Liver (tissue), 10 donors: ENCODE measurements at places on chromosomes 3 and 15. TPM values are rescaled to one million over a fixed set of nuclear protein-coding genes. Genes with fewer than 3 reads are reported as not detected.

DNA sequence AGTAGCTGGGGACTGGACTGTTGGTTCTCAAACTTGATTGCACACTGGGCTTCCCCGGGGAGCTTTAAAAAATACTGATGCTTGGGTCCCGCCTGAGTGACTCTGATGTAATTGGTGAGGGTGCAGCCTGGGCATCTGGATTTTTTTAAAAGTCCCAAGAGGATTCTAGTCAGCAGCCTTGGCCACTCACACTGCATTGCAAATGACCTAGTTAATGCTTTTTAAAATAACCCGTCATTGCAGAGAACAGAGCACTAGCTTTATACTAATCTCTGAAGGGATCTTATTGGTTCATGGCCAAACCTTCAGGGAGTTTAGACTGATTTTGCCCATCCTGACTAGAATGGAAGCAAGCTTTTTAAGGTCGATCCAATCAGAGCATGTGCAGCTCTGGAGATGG is 310.6 kb upstream of the PROK2 start:
- H3K36me3 ChIP-seq, result no peaks in the 10 kb centered on the region
- no peak overlapping the region for H3K27ac ChIP-seq
- no peak for DNase-seq
- no peaks in the 10 kb centered on the region for H3K27me3 ChIP-seq
- H3K4me3 ChIP-seq, result no peak overlapping the region

SCN10A gene
- not detected for polyA plus RNA-seq

DNA sequence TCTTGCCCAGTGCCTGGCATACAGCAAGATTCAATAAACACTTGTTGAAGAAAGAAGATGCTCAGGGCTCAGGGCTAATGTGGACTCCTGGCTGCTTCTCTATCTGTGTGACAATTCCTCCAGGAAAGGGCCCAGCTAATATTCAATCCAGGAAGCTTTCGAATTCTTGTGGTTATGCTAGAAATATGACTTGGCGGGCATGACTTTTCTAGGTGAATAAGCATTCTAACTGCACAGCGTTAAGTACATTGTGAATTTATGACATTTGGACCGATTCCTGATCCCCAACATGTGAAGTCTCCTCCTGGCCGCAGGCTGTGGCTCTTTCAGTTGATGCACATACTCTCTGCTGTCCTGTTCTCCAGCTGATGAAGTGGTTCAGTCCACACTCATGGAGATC is 117.0 kb downstream of the IMPG2 start:
- no peaks in the 10 kb centered on the region for H3K36me3 ChIP-seq
- H3K4me3 ChIP-seq, result no peak overlapping the region
- H3K4me1 ChIP-seq, result no peaks in the 10 kb centered on the region
- no peaks in the 10 kb centered on the region for H3K27me3 ChIP-seq

DNA sequence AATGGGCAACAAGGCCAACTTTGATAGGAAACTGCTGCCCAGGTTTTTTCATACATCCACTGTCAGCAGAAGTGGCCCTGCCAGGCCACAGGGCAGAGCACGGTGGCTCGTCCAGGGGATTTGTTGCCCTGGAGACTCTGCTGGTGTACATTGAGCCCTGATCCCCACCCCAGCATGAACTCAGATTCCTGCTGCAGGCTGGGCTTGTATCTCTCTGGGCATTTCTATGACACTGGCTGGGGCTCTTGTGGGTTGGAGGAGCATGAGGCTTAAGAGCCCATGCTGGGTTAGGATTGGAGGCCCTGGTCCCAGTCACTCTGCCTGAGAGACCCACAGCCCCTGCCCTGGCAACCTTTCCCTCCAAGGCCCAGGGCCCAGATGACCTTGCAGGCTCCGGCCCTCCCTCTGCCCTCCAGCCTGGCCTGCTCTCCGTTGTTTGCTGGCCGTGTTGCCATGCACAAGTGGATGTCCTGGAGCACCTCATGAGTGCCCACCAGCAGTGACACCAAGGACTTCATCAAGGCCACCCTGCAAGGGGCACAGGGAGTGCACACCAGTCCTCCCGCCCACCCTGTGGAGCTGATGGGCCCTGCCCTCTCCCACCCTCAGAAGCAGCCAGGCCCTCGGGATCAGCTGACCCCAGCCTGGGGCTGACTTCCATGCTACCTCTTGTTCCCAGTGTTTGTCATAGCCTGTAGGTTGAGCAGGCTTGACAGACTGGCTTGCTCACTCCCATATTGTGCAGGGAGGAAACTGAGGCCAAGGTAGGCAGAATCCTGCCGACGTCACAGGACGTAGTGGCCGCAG is 58.2 kb downstream of the ZNF445 start:
- no peak overlapping the region for H3K4me3 ChIP-seq
- H3K27me3 ChIP-seq, result no peaks in the 10 kb centered on the region
- H3K27ac ChIP-seq, result no peak overlapping the region
- no peaks in the 10 kb centered on the region for H3K4me1 ChIP-seq

TMEM40 gene
- polyA plus RNA-seq, result 0.57 TPM

DNA sequence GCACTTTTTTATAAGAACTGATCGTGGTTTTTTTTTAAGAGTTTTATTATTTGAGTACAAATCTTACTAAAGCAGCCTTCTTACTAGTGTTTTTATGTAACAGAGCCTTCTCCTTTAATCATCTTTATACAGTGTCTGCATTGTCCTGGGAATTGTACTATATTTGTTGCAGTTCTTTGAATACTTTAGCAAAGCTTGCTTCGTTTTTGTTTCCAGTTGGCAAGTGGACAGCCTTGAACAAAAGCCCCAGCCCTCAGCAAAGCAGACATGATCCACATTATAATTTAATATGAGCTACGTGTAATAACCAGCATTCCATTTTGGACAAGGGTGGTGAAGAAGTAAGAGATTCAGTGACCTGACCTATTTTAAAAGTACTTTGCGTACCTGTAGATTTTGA is 112.2 kb upstream of the FLNB start:
- no peak for DNase-seq
- no peak overlapping the region for H3K4me3 ChIP-seq
- no peaks in the 10 kb centered on the region for H3K27me3 ChIP-seq
- H3K27ac ChIP-seq, result no peak overlapping the region
- H3K36me3 ChIP-seq, result peaks cover 3% of the 10 kb centered on the region
- no peaks in the 10 kb centered on the region for H3K4me1 ChIP-seq

DNA sequence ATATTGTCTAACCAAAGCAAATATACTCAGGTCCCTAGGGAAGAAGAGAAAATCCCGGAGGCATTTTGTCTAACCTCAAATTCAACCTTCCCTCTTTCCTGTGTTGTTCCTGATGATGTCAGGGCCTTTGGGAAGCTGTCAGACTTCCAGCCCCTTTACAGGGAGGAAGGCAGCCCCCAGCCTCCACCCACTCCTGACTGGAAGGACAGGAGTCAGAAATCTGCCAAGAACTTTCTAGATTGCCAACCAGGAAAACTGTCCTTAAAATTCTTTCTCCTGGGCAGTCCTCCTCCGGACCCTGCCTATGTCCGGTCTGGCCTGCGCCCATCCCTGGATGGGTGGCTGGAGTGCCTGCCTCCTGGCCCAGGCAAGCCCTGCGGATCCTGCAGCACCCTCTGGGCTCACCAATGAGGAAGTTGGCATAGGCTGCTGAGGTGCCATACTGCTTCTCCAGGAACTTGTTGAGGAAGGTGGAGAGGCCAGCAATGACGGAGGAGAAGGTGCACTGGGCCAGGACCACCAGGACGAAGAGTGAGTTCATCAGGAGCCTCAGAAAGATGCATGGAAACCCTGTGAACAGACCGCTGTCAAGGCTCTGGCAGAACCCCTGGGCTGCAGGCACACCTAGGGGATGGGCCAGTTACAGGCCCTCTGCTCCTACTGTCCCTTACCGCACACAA is 52.6 kb upstream of the RAB6B start:
- H3K27me3 ChIP-seq, result no peaks in the 10 kb centered on the region
- H3K36me3 ChIP-seq, result no peaks in the 10 kb centered on the region
- no peak for DNase-seq
- no peak overlapping the region for H3K4me3 ChIP-seq

CHRM5 gene
- polyA plus RNA-seq, result 0.38 TPM

- H3K4me3 ChIP-seq, result no peak overlapping the region
- H3K27me3 ChIP-seq, result no peaks in the 10 kb centered on the region
- H3K4me1 ChIP-seq, result peaks cover 51% of the 10 kb centered on the region
- no peaks in the 10 kb centered on the region for H3K36me3 ChIP-seq
- peak overlapping the region; percentile 19 for H3K27ac ChIP-seq
Measured at GRCh38 chr15:68791431-68792283, 29.0 kb downstream of the ANP32A start.

TMEM212 gene
- not detected for polyA plus RNA-seq

IL12A gene
- polyA plus RNA-seq, result not detected

CCDC80 gene
- polyA plus RNA-seq, result 2.1 TPM

CPLX3 gene
- polyA plus RNA-seq, result not detected

FBXO40 gene
- polyA plus RNA-seq, result not detected

DNA sequence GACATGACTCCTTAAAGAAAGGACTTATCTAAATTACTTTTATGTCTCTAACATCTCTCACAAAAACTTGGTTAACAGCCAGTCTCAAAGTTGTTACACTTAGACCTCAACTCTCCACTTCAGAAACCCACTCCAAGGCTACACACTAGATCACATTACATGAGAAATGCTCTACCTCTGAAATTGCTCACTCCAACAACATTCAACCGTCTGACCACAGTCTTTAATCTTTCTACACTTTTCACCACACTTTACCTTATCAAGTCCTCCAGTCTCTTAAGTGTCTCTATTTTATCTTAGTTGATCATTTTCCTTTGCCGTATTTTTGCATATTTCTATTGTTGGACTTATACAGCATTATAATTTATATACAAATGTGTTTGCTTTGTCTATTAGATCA is 5.8 kb downstream of the SLC12A6 start:
- no peak for DNase-seq
- no peaks in the 10 kb centered on the region for H3K27me3 ChIP-seq
- H3K4me1 ChIP-seq, result no peaks in the 10 kb centered on the region
- no peak overlapping the region for H3K4me3 ChIP-seq
- H3K27ac ChIP-seq, result no peak overlapping the region
- no peaks in the 10 kb centered on the region for H3K36me3 ChIP-seq

KATNBL1 gene
- polyA plus RNA-seq, result 19.4 TPM

ATP10A gene
- polyA plus RNA-seq, result 0.22 TPM

LRRC34 gene
- polyA plus RNA-seq, result 0.22 TPM

GNAT1 gene
- polyA plus RNA-seq, result not detected

DNA sequence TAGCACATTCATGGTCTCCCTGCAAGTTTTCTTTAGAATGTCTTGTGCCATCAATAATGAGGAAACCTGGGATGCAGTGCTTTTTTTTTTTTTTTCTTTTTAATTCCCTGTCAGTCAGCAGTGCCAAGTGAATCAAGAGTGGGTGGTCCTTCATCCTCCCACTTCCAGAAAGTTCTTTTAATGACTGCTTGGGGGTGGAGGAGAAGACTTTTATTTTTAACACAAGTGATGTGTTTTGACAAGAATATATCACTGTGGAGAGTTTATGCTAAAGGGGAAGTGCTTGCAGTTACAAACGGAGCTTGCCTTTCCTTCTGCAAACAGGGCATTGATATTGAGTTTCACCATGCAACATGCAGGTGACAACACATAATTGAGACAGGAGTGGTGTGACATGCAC is 69.7 kb downstream of the CACNA2D3 start:
- H3K27ac ChIP-seq, result no peak overlapping the region
- no peaks in the 10 kb centered on the region for H3K4me1 ChIP-seq
- H3K27me3 ChIP-seq, result no peaks in the 10 kb centered on the region
- no peak overlapping the region for H3K4me3 ChIP-seq

- no peak for DNase-seq
- no peaks in the 10 kb centered on the region for H3K27me3 ChIP-seq
- H3K4me1 ChIP-seq, result peaks cover 2% of the 10 kb centered on the region
Measured at GRCh38 chr15:35827911-35828310, 281.9 kb upstream of the DPH6 start.

GRCh38 chr3:128383316-128384235 is 83.1 kb downstream of the DNAJB8 start:
- H3K27me3 ChIP-seq, result no peaks in the 10 kb centered on the region
- H3K4me3 ChIP-seq, result no peak overlapping the region
- H3K4me1 ChIP-seq, result peaks cover 20% of the 10 kb centered on the region
- peak; percentile 92 for DNase-seq
- H3K27ac ChIP-seq, result no peak overlapping the region

- peaks cover 13% of the 10 kb centered on the region for H3K36me3 ChIP-seq
- H3K27ac ChIP-seq, result no peak overlapping the region
- no peak for DNase-seq
- H3K27me3 ChIP-seq, result no peaks in the 10 kb centered on the region
Measured at GRCh38 chr3:107796791-107797190, 274.0 kb downstream of the BBX start.

GRCh38 chr3:212432-212831 is 15.9 kb downstream of the CHL1 start:
- H3K4me1 ChIP-seq, result no peaks in the 10 kb centered on the region
- no peaks in the 10 kb centered on the region for H3K27me3 ChIP-seq
- H3K36me3 ChIP-seq, result no peaks in the 10 kb centered on the region
- DNase-seq, result no peak

- H3K27ac ChIP-seq, result no peak overlapping the region
- no peaks in the 10 kb centered on the region for H3K27me3 ChIP-seq
- no peak for DNase-seq
- H3K4me3 ChIP-seq, result no peak overlapping the region
- no peaks in the 10 kb centered on the region for H3K36me3 ChIP-seq
Measured at GRCh38 chr15:69524296-69524695, 71.7 kb downstream of the RPLP1 start.

GRCh38 chr3:177337541-177338331 is 140.5 kb upstream of the TBL1XR1 start:
- no peaks in the 10 kb centered on the region for H3K4me1 ChIP-seq
- no peak overlapping the region for H3K27ac ChIP-seq
- no peaks in the 10 kb centered on the region for H3K27me3 ChIP-seq
- H3K4me3 ChIP-seq, result no peak overlapping the region
- H3K36me3 ChIP-seq, result no peaks in the 10 kb centered on the region
